ENCODE measurements at places on chromosomes 1 and 21.

- no peak for DNase-seq
Observed at GRCh38 chr1:58908561-58909560, 125.0 kb upstream of the JUN start.

- DNase-seq = no peak
Observed at GRCh38 chr1:7721940-7722669, 49.0 kb upstream of the VAMP3 start.

DNA sequence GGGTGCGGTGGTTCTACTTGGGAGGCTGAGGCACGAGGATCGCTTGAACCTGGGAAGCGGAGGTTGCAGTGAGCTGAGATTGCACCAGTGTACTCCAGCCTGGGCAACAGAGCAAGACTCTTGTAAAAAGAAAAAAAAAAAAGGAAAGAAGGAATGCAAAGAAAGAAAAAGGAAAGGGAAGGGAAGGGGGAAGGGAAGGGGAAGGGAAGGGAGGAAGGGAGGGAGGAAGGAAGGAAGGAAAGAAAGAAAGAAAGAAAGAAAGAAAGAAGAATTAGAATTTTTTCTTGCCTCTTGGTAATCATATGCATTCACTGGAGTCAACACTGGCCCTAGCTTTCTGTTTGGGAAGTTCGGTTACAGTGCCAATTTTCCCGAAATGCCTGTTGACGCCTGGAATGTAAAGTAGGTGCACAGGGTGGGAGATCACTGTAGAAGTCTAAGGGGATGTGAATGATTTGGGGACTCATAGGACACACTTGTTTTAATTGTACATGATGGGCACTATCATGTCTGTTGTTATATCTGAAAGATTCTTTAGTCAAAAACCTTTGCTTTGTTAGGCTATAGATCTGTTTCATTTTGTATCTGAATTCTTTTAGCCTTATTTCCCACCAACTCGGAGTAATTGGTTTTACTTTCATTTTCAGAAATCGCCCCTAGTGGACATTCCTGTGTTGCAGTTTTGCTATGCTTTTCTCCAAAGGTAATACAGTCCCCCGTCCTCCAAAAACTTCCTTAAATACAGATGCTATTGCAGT lies 59.8 kb upstream of the MORC3 start:
- DNase-seq = no peak

GRCh38 chr1:161128591-161129420 lies 3.7 kb downstream of the DEDD start:
- no peak for DNase-seq

GRCh38 chr1:116738673-116739370 lies 15.4 kb upstream of the CD2 start:
- no peak for DNase-seq

- no peak for DNase-seq
Observed at GRCh38 chr1:185350027-185350442, 33.0 kb upstream of the IVNS1ABP start.

Measured in stimulated activated CD4-positive, alpha-beta T cell treated with anti-CD3 and anti-CD28 coated beads, Interleukin-1b, Interleukin-23, amount 100 ng/mL, for 24 hours (primary cell).